ENCODE measurements at places on chromosomes 3 and 15. TPM values are rescaled to one million over a fixed set of nuclear protein-coding genes. Genes with fewer than 3 reads are reported as not detected.
A peak's percentile ranks its signal among the peaks of the same experiment; 100 is the strongest.

- DNase-seq: no peak
These were observed 50.2 kb downstream of the EPHB3 start for GRCh38 chr3:184611607-184612281.

DNA sequence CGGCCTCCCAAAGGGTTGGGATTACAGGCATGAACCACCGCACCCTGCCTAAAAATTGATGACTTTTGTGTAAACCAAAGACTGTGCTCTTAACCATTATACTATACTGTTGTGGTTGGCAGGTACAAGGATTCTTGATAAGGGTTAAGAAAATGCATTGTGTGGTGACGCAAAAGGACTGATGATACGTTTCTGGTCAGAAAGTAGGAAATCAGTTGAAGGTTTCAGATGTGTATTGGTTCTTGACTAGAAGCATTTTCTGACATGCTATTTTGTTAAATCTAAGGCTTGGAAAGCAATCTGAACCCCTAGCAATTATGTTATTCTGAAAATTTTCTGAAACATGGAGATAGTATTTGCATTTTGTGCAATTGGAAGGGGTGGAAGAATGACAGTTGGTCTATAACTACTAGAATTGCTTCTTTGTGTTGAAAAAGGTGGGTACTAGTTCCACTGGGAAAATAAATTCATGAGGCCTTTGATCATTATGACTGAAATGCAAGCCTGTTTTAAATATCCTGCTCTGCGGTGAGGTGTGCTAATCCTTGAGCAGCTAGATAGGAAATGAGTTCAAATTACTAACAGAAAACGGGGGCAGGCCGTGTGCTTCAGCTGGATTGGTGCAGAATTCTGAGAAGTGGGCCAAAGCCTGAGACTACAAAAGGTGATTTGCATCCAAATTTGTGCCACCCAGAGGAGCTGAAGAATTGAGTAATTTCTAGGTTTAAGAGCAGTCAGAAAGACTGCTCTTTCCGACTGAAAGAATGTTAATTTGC is 66.0 kb upstream of the LRRFIP2 start:
- no peak for DNase-seq

- peak; percentile 57 for DNase-seq
These were observed 4.6 kb upstream of the TBL1XR1 start for GRCh38 chr3:177201700-177202397.

DNA sequence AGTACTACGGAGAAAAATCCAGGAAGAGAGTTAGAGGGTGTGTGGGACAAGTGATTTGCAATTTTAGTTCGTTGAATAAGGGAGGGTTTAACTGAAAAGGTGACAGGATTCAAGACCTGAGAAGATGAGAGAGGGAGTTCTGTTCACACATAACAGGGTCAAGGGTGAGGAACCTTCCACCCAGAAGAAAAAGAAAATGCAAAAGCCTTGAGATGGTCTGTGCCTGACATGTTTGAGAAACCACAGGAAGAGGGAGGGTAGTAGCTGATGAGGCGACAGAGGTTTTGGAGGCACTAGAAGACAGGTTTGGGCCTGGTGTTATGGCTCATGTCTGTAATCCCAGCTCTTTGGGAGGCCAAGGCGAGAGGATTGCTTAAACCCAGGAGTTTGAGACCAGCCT is 591 bp upstream of the SLC25A20 start:
- peak; percentile 29 for DNase-seq

- DNase-seq: no peak
These were observed 102.2 kb upstream of the LPP start for GRCh38 chr3:188051801-188052168.

DNA sequence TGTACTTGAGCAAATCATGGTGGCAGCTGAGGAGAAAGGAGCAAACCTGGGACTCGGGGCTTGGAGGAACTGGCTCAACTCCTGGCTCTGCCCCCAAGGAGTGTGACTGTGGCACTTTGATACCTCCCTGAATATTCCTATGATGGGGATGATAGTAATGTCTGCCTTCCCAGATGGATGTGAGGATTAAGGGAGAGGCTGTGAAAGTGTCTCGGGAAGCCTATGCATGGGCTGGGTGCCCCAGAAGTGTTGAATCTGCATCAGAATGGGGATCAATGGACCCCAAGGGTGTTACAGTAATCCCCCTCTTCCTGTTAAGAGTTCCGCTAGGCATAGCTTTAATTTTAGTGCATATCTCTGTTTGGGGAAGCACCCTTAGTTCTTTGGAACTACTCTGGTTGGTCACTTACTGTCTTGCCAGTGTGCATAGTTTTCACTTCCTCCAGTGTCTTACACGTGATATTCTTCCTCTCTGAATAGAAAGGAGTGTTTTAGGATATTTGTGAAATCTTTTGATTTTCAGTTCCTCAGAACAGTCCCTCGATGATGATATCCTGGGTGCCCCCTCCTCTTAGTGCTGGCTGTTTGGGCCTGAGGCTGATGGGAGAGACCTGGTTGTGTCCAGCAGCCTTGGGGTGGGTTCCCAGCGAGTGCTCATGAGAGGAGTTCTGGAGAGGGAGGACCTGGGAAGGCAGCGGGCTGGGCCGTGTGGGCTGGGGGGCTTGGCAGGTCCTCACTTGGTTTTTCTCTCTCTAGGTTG is 97.5 kb downstream of the CHDH start:
- peak; percentile 75 for DNase-seq

DNA sequence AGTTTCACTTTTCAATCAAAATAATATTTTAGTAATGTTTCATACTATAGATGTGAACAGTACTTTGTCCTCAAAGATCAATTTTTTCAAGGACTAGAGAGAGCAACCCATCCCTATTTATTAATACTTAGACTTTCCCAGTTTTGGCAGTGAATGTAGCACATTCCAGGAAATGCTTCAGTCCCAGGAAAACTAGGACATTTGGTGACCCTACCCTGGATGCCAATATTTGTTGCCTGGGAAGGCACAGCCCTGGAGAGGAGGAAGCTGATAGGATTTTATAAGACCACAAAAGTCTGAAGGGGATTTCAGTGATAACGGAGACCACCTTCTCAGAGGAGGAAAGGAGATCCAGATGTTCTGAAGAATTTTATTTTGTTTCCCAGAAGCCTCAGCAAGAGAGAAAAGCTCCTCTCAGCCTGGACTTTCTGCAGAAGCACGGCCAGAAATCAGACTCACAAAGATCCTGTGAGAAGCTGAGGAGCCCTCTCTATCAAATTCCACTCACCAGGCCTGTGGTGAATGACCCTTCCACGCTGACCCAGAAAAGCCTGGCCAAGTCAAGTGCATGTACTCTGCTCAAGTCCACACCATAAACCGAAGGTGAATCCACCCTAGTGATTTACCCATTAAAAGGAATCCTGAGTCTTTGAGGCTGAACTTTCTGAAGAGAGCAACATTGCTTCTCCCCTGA is 87.7 kb upstream of the ABHD17C start:
- DNase-seq: no peak

- no peak for DNase-seq
These were observed 11.9 kb upstream of the ARHGEF3 start for GRCh38 chr3:56813653-56813960.

- DNase-seq: no peak
These were observed 59.9 kb downstream of the GPR176 start for GRCh38 chr15:39860200-39860599.

DNA sequence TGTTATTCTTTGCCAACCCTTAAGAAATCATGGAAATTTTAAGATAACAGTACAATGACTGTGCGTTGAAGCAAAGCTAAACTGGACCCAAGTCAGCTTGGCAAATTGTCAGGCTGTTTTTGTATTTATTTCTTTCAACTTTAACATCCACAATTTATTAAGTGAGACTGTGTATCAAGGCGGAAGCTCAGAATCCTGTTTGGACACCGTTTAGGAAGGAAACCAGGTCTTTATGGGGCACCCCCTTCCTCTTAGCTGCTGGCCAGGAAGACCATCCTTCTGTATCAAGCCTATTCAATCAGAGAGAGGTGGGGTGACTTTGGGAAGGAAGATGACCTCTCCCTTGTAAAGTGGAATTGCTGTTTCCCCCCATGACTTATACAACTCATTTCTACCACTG is 166.0 kb downstream of the MCTP2 start:
- DNase-seq: no peak

DNA sequence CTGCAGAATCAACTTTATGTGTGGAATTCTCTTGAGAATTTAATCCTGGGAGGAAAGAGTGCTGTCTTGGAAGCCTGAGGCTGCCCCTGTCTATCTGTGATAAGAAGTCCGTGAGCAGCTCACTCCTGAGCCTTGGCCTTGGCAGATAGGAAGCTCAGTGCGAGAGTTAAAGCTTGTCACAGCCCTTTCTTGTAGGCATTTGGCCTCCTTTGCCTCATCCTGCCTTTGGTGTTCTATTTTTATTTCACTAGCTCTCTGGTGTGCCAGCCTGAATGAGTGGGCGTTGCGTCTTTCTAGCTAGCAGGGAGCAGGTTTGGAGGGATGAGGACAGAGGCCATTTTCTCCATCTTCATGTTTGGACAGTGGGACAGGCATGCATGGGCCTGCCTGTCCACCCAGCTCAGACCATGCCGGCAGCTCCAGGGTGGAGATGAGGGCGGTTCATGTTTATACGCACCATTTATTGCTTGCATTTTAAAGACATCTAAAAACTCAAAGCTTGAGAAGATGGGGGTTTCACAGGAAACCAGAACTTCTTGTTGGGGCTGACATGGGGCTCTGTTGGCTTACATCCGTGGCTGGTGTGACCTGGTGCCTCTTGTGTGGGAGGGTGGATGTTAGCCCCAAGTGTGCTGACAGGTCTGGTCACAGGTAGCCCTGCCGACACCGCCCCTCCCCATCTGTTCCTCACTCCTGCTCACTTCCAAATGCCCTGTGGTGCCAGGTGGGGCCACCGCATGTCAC is 29.8 kb downstream of the IRAK2 start:
- peak; percentile 84 for DNase-seq

GRCh38 chr3:67901681-67902080 is 247.3 kb upstream of the SUCLG2 start:
- no peak for DNase-seq

DNA sequence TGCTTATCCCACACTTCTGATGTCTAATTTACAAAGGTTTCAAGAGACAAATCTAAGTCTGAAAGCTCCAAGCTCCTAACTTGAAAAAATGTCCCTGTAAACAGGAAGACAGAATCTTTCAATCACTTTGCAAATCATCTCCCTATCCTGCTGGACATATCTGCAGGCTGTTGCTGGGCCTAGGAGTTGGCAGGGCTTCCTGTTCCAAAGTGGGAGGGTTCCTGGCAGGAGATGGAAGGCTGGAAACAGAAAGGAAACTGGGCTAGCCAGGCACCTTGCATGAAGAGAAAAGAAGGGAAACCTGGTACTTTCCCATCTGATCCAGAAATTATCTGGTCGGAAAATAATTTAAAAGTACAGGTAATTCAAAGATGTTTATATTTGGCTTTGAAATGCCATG is 227.3 kb upstream of the IL12A start:
- DNase-seq: no peak

- DNase-seq: no peak
These were observed 298.1 kb downstream of the NSUN3 start for GRCh38 chr3:94360987-94361386.

DNA sequence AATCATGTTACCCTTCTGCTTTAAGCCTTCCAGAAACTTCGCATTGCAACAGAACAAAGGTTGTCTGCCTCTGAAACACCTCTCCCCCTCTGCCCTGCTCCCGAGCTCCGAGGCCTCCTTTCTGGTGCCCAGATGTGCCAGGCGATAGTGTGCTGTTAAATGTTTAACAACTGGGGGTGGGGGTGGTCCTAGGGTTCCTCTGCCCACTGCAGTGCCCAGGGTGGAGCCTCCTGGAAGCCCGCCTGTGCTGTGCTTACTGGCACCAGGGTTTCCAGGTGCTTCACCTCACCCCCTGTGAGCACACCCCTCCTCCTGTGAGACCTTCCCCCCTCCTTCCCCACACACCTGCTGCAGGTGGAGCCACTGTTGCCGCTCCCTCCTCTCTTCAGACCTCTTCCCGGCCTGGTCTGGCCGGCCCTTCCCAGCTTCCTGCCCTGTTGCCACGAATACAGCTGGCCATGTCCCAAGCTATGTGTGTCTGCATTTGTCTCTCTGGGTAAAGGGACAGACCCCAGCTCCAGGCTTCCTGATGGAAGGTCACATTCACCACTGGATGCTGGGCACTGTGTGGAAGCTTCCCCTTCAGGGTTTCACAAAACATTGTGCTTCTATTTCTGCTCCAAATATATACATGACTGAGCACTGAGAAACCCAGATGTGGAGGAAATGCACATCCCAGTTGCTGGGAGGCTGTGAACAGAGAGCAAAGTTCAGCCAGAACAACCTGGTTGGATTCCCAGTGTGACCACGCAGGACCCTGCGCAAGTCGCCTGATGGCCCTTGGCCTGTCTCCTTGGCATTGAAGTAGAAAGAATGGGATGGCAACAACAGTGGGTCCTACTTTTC is 37.2 kb downstream of the MGLL start:
- no peak for DNase-seq

DNA sequence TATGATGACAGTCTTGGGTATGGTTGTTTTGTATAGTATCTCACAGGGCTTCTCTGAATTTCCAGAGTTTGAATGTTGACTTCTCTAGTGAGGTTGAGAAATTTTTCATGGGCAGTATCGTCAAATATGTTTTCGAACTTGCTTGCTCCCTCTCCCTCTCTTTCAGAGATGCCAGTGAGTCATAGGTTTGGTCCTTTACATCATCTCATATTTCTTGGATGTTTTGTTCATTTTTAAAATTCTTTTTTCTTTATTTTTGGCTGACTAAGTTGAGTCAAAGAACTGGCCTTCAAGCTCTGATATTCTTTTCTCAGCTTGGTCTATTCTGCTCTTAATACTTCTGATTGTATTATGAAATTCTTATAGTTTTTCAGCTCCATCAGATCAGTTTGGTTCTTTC is 282.3 kb upstream of the NECTIN3 start:
- no peak for DNase-seq

GRCh38 chr15:100716456-100717085 is 114.2 kb downstream of the ASB7 start:
- DNase-seq: no peak

DNA sequence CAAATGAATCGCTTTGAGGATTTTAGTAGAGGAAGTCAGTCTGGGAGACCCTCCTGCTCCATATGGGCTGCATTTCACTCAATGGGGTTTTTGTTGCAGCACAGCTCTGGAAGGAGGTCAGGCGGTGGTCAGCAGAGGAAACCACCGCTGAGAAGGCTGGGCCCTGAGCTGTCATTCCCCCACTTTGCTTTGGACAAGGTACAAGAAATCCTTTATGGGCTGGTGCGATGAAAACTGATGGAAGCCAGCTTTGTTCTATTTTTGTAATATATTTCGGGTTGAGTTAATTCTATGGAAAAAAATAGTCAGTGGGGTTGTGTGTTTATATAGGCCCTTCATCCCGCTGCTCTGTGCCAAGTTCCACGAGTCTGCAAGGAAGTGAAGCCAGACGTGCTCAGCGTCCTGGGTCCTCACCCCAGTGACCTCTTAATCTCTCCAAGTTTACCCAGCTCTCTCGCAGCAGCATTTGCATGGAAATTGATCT is 157.1 kb upstream of the TMC3 start:
- no peak for DNase-seq

- DNase-seq: no peak
These were observed 1.7 kb downstream of the ARPIN start for GRCh38 chr15:89910891-89911626.

- DNase-seq: no peak
These were observed 63.0 kb downstream of the ATP10A start for GRCh38 chr15:25799906-25800700.

The SYNPR gene
- total RNA-seq: not detected

The ACAN gene
- total RNA-seq: not detected

The HESX1 gene
- total RNA-seq: 0.39 TPM

The TGFBR2 gene
- 189 TPM for total RNA-seq

The STRIT1 gene
- total RNA-seq: not detected

The P3H2 gene
- not detected for total RNA-seq

The GP5 gene
- total RNA-seq: 0.22 TPM

The HYAL1 gene
- 0.30 TPM for total RNA-seq

The VWA5B2 gene
- not detected for total RNA-seq

The PEX11A gene
- total RNA-seq: 2.8 TPM

The NEK11 gene
- 5.7 TPM for total RNA-seq
